ENCODE measurements at places on chromosomes 13 and 19.

DNA sequence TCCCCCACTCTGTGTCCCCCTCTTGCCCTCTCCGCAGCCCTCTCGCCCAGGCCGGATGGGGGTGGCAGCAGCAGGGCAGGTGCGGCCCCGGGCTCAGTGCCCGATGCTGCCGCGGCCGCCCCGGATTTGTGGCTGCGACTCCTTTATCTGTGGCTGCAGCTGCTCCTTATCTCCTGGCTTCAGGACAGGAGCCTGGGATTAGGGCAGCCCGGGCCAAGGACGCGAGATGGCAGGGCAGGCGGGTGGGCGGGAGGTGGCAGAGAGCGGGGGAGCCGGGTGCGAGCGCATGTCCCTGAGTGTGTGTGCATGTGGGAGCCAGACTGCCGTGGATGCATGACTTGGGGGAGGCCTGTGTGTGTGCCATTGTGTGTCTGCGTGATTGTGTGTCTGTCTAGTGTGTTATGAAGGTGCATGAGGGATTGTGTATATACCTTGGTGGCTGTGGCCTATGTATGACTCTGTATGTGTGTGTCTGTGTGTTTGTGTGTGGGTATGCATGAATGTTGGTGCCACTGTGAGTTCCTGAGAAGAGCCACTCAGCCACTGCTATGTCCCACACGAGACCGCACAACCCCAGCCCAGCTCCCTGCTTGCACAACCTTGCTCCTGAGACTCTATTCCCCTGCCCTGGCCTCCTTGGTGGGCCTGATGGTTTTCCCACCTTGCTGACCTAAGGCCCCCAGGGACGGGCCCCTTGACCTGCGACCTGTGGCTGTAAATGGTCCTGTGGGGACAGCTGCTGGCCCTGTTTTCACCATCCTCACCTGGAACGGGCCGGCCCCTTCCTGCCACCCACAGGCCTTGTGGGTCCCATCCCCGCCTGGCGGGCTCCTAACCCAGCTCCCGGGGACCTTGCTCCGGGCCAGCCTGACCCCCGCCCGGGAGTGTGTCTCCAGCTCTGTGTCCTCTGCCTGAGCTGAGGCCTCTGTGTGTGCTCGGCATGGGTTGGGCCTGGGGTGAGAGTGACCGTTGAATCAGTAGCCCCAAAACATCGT, 5.3 kb upstream of the NRTN start:
- no peak for DNase-seq

DNA sequence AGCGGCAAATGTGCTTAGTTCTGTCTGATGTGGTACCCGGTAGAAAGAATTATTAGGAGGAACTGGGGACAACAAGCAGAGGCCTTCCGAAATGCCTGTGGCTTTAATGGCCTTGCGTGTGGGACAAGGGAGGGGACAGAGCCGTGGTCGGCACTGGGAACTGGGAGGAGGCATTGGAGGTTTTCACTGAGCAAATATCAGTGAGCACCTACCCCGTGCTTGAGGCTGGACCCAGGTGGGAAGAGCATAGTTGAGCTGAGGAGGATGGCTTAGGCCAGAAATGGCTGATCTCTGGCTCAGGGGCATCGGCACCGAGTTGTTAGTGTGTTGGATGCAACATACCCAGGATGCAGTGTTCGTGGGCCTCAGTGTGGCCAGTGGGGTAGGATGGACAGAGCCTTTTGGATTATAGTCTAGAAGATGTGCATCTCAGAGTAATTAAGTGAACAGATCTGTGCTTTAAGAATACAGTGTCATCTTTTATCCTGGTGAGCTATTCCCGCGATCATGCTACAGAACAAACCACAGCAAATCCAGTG, 201.3 kb downstream of the TEX29 start:
- DNase-seq, result no peak

- DNase-seq, result no peak
These were observed 651 bp upstream of the POLR1D start for GRCh38 chr13:27621116-27621365.

GRCh38 chr19:15248648-15249527, 16.6 kb upstream of the EPHX3 start:
- DNase-seq, result no peak

DNA sequence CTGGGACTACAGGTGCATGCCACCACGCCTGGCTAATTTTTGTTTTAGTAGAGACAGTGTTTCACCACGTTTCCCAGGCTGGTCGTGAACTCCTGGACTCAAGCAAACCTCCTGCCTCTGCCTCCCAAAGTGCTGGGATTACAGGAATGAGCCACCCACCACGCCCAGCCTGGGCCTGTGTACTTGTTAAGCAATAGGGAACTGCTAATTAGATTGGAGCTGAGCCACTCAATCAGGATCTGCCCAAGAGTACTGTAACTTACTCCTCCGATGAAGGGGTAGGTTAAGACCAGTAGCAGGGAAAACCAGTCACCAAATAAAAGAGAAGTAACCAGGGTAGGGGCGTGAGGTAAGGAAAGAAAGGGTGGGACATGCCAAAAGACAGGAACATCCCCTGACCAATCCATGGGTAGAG, 2.3 kb downstream of the DDX39A start:
- DNase-seq, result no peak

DNA sequence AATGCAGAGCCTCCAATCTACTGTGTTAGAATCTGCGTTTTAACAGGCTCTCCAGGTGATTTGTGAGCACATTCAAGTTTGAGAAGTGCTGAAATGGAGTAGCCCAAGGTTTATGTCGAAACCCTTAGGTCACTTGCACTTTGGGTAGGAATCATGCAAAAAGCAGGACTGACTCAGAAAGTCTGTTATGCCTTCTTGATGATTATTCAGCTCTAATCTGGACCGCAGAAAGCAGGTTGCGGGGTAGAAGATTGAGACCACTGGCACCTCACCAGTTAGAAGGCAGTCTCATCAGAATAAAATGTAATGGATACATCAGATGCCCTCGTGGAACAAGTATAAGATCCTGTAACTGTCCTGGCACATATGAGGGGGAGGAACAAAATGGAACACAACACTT, 326.3 kb downstream of the DCLK1 start:
- DNase-seq, result no peak

GRCh38 chr19:2723345-2723715, 2.2 kb upstream of the DIRAS1 start:
- no peak for DNase-seq

DNA sequence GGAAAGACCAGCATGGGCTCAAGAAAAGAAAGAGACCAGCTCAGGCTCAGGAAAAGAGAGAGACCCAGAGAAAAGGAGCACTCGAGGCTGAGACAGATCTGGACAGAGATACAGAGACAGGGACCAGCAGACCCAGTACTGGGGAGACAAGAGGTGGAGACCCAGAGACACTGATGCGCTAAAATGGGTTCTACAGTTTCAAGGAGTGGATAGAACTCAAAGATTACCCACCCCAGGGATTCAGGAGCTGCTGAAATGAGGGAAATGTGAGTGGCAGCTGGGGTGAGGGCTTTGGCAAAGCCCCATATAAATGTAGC, 609 bp upstream of the ZSCAN18 start:
- DNase-seq, result no peak

DNA sequence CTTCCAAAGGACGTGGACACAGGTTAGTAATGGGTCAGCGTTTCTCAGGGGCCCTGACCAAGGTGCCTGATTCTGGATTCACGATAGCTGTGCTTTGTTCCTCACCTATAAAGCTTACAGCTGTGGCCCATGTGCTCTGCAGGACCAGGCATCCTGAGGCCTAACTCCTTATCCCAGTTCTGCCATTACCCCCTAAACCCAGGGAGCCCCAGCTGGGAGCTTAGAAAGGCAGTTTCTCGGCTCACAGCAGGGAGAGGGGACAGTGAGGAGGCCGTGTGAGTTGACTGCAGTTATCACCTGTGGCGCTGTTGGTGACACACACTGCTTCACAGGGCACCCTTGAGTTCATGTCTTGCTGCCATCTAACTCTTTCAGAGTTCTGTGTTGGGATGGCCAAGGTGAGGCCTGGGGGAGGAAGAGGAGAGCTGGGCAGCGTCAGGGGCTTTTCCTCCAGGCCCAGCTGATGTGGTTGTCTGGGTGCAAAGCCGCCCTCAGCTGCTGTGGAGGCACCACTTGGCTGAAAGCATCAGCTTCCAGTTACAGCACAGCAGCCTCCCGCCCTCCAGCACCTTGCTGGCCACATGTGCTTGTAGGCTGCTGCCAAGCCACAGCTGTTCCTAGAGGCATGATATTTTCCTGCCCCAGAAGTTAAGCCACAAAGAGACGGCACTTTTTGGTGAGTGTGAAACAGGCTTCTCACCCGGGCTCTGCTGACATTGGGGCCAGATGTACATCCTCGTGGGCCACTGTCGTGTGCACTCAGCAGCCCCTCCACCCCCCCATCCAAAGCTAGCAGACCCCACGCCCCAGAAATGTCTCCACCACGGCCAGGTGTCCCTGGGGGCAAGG, 99.6 kb upstream of the MCF2L start:
- no peak for DNase-seq

DNA sequence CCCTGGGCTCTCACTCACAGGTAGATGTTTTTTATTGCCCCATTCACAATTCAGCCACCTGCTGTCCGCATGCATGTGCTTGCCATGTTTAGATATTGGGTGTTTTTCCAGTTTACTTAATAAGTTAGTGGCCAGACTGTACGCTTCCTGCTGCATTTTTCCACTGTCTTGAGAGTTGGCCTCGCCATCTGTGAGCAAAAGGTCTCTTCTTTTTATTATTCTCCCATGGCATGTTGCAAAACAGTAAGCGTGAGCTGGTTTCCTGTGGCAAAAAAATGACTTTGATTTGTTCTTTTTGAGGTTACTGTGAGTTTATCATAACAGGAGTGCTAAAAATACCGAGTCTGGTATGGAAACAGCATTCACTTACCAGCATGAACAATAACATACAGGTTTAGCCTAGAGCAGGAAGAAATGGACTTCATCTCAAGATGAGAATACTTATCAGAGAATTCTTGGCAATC, 46.0 kb downstream of the SAE1 start:
- peak; percentile 71 for DNase-seq

- no peak for DNase-seq
These were observed 83.4 kb downstream of the GPR12 start for GRCh38 chr13:26677156-26677555.

DNA sequence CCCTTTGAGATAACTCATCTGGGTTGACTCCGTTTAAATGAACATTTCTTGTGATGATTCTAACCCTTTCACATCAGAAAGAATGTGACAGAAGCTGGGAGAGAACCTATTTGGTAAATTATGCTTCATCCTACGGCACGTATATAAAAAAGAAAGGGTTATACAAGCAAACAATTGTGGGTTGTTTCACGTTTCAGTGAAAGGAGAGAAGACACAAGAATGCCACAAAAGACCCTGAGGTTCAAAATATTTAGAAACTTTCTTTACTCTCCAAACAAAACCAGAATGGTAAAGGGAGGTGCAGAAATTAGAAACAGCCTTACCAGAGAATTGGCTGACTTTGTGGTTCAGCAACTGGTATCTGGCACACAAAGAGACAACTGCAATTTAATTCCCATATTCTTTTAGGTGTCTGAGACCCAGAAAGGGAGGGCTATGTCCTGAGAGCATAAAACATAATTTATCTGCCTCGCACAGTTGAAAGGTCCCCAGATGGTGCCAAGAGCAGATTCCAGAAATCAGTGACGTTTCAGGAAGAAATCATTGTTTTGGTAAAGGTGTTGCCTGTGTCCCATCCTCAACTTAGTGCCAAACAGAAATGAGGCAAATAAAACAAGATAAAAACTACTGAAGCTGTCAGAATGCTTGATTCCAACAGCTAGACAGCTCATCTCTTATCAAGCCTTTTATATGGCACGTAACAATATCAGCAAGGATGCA, 361.4 kb downstream of the EFNB2 start:
- no peak for DNase-seq

DNA sequence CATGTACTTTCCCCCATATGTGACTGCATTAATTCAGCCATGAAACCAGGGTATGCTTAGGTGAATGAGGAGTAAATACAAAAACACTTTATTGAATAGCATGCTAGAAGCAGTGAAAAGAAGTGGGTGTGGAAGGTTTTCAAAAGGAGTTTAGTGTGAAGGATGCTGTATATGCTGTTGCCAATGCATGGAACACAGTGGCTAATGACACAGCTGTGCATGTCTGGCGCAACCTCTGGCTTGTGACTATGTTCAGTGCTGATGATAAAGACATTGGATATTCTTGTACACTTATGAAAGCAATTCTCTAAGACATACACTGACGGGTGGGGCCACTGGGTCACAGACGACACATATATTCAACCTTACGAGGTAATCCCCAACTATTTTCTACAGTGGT, 55.2 kb downstream of the SOX21 start:
- no peak for DNase-seq

GRCh38 chr19:34336781-34337271, 28.2 kb upstream of the GPI start:
- DNase-seq, result peak; percentile 40

DNA sequence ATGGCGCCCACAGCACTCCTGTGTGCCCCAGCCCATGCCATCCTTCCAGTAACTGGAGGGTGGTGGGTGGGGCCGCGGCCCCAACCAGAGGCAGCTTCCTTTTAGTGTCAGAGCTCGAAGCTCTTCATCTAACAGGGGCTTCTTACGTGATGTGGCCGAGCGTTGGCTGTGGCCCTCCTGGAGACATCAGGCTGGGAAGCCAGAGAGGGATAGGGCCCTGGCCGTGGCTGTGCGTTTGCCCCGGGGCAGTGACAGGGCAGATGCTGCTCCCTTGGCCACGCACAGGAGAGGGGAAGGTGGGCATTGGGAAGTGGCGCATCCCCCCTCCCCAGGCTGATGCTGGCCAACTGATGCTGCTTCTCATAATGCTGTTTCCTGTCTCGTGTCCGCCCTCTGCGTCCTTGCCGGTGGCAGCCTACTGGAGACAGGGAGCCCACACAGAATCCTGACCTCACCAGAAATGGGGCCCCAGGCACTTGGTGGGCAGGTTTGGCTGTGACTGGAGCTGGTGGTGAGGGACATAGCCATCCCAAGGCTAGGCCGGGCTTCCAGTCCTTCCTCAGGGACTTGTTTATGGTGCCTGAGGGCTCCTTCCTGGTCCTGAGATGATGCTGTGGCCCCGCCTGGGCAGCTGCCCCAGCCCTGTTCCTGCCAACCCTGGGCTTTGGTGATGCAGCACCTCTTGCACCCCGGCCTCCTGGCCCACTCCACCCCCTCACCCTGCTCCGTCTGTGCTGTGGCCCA, 34.3 kb downstream of the ATP4B start:
- no peak for DNase-seq

- DNase-seq, result no peak
These were observed 527.9 kb downstream of the MYO16 start for GRCh38 chr13:109157275-109157674.

GRCh38 chr13:27168086-27168485, 3.5 kb downstream of the USP12 start:
- no peak for DNase-seq

DNA sequence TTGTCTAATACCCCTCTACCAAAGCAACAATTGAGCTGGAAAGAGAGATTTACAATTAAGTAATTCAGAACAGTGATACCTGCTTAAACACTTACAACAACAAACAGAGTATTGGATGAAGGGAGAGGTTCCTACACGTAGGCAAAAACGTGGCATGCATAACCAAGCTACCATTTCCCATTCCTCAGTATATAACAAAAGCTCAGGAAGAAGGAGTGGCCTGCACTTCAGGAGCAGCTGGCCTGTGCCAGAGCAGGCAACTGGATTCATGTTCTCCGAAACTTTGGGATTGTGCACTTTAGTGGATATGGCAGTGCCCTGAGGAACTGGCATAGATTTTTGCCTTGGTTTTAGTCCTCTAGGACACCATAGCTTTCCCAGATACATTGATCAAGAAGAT, 630.2 kb upstream of the PCDH9 start:
- DNase-seq, result no peak

GRCh38 chr19:13063461-13064091, 39.1 kb downstream of the LYL1 start:
- no peak for DNase-seq
